ENCODE measurements at places on chromosomes 16 and 17.

- no peak for DNase-seq
Observed at GRCh38 chr16:84845496-84846002, 25.8 kb downstream of the CRISPLD2 start.

DNA sequence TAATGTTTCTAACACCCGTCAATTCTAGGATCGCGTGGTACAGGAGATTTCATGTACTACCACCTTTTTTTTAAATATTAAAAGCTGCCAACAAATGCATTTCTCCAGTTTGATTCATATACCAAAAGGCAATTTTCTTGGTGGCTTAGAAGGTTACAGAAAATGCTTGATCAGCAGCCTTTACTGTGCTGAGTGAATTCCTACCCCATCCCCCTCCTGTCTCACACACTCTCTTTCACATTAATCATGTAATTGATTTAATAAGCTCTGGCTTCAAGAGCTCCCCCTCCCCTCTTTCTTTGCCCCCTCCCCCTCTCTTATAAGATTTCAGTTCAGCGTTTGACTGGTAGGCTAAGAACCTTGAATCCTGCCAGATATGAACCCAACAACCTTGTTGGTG, 110.5 kb downstream of the RBFOX1 start:
- no peak for DNase-seq

- DNase-seq = no peak
Observed at GRCh38 chr16:8370374-8371270, 219.7 kb downstream of the TMEM114 start.

DNA sequence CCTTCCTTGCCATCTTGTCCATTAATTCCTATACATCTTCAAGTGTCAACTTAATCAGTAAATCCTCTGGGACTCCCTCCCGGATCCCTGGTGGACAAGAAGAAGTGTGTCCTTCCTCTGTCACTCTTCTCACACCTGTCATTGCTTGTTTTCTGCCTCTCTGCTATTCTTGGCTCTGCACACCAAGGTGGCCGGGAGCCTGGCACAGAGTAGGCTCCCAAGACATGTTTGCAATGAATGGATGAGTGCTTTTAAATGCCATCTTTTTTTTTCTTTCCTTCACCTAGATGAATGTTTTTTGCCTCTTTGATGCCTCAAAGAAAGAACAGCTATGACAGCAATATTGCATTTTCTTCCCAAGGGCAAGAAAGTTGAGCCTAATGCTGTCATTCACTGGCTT, 58.0 kb upstream of the CLEC18A start:
- no peak for DNase-seq

- peak; percentile 93 for DNase-seq
Observed at GRCh38 chr16:19005561-19006445, 22.1 kb downstream of the TMC7 start.

GRCh38 chr17:2798188-2798587, 1.9 kb downstream of the RAP1GAP2 start:
- no peak for DNase-seq

- no peak for DNase-seq
Observed at GRCh38 chr16:60686824-60687223, 1349.4 kb downstream of the CDH8 start.

- DNase-seq = no peak
Observed at GRCh38 chr17:80047176-80047575, 10.7 kb downstream of the CCDC40 start.

DNA sequence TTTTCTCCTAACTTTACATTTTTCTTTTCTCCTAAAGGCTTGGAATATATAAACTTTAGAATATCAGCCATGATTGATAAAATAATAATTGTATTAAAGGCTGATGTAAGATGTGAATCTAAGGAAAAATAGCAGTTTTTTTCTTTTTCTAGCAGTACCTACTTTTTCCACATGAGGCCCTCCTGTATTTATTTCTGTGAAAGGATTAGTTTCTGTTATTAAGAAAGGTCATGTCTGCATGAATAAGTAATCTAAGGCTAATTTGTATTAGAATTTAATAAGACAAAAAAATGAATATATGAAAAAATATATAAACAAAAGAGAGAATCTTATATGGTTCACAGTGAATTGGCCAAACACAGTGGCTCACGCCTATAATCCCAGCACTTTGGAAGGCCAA, 85.3 kb downstream of the STXBP4 start:
- DNase-seq = peak; percentile 10

DNA sequence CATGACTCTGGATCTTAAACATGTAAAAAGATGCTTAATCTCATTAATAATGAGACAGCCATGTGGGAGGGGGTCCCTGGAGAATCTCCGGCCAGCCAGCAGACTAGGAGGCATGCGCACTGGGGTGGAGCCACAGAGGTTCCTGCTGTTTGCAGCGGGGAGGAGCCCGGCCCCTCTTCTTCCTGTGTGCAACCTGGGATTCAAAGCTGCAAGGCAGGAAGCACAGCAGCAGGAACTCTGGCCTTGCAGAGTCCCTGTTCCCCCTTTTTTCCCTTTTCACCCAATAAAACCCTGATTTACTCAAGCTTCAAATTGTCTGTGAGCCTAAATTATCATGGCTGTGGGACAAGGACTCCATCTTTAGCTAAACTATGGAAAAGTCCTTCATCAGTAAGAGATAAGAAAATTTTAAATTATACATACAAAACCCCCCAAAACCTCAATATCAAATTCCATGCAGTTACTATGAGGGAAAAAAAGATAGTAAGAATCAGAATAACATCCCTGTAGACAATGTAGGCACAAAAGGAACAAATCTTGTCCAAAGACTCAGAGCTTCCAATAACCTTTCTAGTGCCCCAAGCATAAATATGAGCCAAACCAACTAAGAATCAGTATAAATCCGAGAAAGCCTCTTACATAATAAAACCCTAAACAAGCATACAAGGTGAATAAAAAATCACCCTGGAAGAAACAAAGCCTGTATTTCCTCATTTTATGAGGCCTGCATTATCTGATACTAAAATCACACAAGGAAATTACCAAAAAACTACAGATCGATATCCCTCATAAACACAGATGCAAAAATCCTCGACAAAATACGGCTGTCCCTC, 12.1 kb downstream of the CFDP1 start:
- peak; percentile 70 for DNase-seq

- no peak for DNase-seq
Observed at GRCh38 chr17:73600103-73600871, 44.0 kb downstream of the SDK2 start.

DNA sequence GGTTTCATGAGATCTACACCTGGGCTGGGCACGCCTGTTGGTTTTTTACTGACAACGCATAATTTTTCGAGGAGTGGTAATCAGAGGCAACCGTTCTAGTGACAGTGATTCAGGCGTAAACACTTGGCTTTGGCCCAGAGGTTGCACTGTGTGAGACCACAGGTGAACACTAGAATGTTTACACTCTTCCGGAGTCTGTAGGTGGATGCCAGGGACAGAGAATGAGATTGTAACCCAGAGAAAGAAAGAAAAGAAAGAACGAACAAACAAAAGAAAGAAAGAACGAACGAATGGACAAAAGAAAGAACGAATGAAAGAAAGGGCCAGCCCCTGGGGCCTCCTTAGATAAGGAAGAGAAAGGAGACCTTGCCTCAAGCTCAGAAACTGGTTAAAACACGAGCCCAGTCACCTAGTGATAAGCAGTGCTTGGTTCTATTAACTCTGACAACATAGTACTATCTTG, 113.2 kb downstream of the PRKCB start:
- DNase-seq = no peak

DNA sequence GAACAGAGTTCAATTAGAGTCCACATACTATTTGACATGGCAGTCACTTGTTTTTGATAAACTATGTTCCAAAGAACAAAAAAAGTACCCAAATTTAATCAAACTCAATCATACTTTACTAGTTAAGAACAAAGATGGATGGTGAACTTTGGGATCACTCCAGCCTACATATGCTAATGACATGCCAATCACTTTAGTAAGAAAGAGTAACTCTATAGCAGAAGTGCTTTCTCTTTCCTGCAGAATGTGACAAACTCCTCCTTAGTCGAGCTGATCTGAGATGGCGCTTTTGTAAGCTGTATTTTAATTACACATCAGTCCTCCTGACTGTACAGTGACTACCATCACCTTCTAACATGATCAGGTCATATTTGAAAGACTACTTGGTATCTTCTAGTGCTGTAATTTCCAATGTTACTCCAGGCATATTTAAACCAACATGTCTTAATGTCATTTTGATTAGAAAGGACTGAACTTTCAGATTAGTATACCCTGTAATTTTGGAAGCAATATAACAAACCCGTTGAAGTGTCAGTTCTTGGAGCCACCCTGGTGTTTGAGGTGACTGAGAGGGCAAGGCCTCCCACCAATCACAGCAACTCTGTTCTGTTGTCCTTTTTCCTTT, 4.1 kb downstream of the NETO2 start:
- DNase-seq = no peak

- peak; percentile 53 for DNase-seq
Observed at GRCh38 chr16:53945996-53946395, 242.0 kb downstream of the FTO start.

DNA sequence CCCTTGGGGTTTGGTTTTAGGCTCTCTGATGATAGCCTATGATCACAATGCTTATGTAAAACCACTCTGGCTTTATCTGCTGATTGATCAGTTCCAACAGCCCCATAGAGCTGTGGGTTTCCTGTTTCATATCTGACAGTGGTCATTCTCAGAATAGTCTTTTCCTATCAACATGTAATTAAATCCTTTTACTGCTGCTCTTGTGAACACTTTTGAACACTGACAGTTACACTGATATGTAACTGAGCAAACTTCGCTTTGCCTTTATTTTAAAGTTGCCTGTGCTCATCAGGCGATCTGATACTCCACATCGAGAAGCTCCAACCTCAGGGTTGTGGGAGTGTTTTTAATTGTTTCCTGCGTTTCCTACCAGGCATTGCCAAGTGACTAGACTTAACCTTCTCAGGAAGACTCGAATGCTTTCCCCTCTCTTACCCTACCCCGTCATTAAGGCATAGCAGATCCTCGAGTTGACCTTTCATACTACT, 17.3 kb upstream of the CLEC18B start:
- DNase-seq = no peak

GRCh38 chr16:4386451-4386805, 14.8 kb downstream of the VASN start:
- no peak for DNase-seq

- DNase-seq = no peak
Observed at GRCh38 chr17:77857613-77858012, 100.9 kb upstream of the TNRC6C start.

- DNase-seq = no peak
Observed at GRCh38 chr17:3796110-3796821, 4.7 kb downstream of the ITGAE start.

- no peak for DNase-seq
Observed at GRCh38 chr17:29588562-29589411, 661 bp downstream of the GIT1 start.

DNA sequence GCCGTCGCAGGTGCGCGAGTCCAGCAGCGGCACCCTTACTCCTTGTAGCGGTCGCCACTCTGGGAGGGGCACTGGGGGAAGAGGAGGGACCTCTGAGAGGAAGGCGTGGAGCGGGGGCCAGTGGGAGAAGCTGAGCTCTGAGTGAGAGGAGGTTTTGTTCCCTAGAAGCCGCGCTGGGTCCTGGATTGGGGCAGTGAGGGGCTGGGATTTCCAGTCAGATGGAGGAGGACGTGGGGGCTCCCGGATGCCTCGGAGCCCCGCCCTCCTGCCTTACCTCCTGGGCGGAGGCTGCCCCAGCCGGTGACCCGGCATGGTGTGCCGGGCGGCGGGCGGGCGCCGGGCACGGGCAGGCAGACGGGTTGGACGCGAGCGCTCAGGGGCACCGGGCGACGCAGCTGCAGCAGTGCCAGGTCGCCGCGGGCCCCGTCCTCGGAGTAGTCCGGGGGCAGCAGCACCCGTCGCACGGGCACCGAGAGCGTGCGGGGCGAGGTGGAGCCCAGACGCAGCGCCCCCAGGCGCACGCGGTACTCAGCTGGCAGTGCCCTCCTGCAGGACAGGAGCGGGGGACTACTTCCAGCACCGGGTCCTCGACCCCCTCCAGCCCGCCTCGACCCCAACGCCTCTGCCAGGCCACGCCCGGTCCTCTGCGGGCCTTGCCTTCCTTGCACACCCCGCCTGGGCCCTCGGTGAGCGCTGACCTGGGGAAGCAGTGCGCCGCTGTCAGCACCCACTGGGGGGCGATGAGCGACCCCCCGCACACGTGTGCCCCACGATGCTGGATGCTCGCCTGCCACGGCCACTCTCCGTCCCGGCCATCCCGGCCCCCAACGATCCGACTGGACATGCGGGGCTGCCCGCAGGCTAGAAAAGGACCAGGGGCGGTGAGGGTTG, 2.0 kb downstream of the PRSS33 start:
- DNase-seq = no peak

- DNase-seq = no peak
Observed at GRCh38 chr16:69302301-69302700, 8.8 kb upstream of the VPS4A start.

DNA sequence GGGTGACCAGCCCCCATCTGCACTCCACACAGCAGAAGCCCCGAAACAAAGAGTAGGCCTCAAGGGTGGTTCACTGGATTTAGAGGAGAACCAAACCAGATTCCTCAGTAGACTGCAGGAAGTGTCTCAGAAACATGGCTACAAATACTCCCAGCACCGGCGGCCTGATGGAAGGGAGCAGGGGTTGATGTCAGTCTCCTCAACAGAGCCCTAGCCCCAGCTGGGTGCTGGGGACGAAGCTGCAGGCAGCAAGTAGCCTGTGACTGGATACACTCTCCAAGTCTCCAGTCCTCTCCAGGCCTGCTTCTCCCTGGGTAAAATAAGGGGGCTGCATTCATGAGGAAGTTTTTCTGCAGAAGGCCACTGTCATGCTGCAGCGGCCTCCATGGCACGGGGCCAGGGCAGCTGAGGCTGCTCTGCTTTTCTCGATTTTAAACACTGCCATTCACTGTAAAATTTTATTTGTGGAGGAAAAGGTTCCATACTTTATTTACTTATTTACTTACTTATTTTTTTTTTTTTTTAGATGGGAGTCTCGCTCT, 36.7 kb upstream of the SREBF1 start:
- no peak for DNase-seq

DNA sequence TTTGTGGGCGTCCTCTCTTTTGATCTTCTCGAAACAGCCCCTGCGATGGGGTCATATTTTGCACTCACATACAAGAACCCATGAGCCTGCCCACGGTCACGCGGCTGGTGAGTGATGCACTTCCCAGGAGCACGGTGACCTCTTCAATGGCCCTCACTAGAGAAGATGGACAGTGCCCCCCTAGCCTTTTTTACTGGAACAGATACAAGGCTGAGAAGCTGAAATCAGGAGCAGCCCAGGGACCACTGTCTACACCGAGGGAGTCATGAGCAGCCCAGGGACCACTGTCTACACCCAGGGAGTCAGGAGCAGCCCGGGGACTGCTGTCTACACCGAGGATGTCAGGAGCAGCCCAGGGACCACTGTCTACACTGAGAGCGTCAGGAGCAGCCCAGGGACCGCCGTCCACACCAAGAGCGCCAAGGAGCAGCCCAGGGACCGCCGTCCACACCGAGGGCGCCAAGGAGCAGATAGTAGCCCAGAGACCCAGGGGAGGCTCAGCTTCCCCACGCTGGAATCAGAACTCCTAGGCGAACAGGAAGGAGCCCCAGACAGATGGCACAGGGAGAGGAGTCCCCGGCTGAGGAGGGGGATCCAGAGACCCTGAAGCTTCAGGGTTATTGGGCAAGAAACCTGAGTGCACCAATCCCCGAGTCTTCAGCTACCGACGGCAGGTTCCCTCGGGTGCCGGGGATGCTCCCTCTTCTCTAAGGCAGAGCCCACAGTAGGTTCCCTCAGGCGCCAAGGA, 23.7 kb downstream of the ACSF3 start:
- DNase-seq = no peak

- no peak for DNase-seq
Observed at GRCh38 chr17:30344283-30345088, 10.6 kb upstream of the TMIGD1 start.

- DNase-seq = peak; percentile 28
Observed at GRCh38 chr16:22641131-22641628, 130.5 kb downstream of the NPIPB5 start.

GRCh38 chr17:13400491-13400890, 201.2 kb downstream of the HS3ST3A1 start:
- no peak for DNase-seq

All from kidney capillary endothelial cell (primary cell).